Aortic smooth muscle cell (primary cell): ENCODE measurements at places on chromosomes 5 and 9. TPM values are rescaled to one million over a fixed set of nuclear protein-coding genes. Genes with fewer than 3 reads are reported as not detected.

ERAP2 gene
- 52.2 and 65.5 TPM in 2 replicates for total RNA-seq

EDIL3 gene
- 467 and 512 TPM in 2 replicates for total RNA-seq

CNTNAP3B gene
- 25.0 and 67.8 TPM in 2 replicates for total RNA-seq

LECT2 gene
- total RNA-seq, result not detected in 2 replicates

KIF12 gene
- total RNA-seq, result not detected in 2 replicates

PCDHB11 gene
- total RNA-seq, result 0.44 and 0.53 TPM in 2 replicates

MAMDC2 gene
- total RNA-seq, result 2.5 and 2.6 TPM in 2 replicates

STK32A gene
- total RNA-seq, result 3.4 and 5.5 TPM in 2 replicates
